ENCODE measurements at places on chromosomes 11 and 22.

DNA sequence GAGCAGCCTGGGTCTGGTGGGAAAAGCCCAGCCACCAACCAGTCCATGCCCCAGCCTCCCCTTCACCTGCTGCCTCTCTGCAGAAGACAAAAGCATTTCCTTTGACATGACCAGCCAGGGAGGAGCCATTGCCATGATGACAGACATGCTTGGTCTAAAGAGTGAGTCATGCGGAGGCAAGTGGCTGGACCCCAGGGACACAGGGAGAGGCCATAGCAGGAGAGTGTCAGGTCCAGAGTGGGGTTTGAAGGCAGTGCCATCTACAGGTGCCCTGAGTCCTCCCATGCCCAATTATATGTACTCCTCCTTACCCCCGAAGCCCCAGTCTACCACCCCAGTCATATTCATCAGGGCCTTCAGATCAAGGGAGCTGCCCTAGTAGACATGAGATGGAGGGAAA lies 67.4 kb downstream of the SCN3B start:
- no peak for DNase-seq

- no peak for DNase-seq
Observed at GRCh38 chr11:19675397-19675796, 37.2 kb upstream of the NAV2 start.

- peak; percentile 4 for DNase-seq
Observed at GRCh38 chr11:116648247-116649174, 124.3 kb downstream of the BUD13 start.

DNA sequence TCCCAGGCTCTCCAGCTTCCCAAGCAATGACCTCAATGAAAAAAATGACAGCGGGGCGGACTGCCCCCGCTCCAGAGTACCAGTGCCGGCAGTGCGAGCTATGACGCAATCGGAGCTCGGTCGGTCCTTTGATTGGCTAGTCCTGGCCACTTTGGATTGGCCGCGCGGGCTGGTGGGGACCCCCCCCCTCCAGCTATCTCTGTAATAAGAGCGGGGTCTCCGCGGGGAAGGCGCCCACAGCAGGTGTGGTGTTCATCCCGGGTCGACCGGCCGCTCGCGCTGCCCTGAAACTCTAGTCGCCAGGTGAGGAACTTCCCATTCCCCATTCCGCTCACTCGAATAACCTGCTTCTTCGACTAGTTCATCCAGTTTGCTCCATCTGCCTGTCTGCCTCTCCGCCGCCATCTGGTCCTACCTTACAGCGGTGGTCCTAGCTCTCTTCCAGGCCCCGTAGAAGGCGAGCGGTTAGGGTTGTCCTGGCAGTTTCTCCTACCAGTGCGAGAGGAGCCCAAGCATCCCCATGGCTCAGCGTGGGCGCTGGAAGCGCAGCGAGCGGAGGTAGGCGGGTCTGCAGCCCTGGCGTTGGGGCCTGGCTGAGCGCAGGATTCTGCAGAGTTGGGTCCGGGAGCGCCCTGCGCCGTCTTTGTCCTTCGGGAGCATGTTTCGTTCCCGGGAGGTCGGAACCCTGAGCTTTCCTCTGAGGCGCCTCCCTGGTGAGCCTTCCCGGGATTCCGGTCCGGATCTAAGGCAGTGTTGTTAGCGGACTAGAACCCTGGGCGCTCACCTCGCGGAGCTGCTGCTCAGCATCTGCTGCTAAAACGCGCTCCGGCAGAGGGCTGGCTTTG lies at the start of gene CALCB:
Gene CALCB, plus strand, starts transcription at position 233 of the 845 bp plus-strand sequence. CDS start 1,126 bp downstream, outside the sequence.
- DNase-seq, result no peak

DNA sequence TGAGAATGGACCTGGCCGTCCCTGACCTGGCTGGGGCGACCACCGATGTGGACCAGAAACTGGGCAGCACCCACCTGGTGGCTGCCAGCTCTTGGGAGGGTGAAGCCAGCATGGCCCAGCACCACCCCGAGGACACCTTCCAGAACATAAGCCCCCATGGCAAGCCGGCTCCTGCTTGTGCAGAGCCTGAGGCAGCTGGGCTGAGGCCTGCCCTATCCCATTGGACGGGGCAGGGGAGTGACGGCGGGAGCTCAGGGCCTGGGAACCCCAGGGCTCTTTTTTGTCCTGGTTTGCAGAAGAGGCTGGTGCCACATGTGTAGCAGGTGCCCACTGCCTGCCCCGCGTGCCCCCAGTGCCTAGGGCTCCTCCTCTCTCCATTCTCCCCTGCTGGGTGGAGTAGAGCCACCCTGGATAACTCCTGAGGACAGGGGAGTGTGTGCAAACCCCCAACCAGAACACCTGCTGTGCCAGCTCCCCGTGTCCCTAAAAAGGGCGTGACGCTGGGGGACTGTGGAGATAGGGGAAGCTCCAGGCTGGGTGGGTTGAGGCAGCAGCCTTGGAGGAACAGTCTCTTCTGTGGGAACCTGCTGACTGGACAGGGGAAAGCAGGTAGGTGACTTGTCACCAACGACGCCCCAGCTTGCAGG lies 11.9 kb downstream of the DUSP8 start:
- DNase-seq, result no peak

DNA sequence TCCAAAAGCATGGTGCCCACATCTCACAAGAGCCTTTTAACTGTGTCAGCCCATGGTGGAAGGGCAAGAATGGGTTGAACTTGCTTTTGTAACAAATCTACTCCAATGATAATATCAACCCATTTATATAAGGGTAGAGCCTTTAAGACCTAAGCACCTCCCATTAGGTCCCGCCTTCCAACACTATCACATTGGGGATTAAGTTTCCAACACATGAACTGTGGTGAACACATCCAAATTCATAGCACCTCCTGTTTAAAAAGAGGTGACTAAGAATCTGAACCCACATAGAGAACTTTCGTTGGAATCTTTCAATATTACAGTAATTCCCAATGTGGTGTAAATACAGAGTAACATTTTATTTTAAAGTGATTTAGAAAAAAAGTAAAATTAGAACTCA lies 9.2 kb upstream of the CNTF start:
- no peak for DNase-seq

- DNase-seq, result no peak
Observed at GRCh38 chr11:88246696-88247095, 71.5 kb upstream of the RAB38 start.

DNA sequence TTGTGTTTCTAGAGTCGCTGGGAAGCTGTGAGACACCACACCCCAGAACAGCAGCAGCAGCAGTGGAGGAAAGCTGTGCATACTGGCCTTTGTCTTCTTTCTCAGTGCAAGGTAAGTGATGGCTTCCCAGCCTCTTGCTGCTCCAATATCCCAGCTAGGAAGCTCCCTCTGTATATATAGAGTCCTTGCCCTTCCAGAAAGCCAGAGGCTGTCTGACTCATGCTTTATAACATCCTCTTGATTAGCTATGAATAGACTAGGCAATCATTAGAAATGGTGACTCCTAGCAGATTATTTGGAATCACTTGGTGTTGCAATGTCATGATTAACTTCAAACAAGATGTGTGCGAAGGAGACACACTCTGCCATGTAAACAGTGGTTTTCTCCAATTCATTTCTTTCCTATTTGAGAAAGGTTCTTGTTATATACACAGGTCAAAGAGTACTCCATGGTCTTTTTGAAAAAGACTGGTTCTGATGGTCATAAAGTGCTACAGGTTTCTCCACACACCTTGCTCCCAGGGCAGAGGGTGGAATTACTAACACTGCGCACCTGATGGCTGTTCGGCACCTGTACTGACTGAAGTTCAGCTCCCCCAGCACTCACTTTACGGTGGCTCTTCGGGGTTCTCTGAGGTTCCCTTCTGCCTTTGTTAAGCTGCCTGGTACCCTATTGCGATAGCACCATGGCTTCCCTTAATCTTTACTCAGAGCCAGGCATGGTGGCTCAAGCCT lies at the start of gene MMP1:
Gene MMP1, minus strand, starts transcription at position 149 of the 735 bp plus-strand sequence. Its CDS starts 68 bp downstream, at position 81.
- no peak for DNase-seq

GRCh38 chr11:94193288-94193687 lies 64.6 kb downstream of the PANX1 start:
- DNase-seq, result no peak

- no peak for DNase-seq
Observed at GRCh38 chr11:31646216-31646615, 136.6 kb downstream of the ELP4 start.

DNA sequence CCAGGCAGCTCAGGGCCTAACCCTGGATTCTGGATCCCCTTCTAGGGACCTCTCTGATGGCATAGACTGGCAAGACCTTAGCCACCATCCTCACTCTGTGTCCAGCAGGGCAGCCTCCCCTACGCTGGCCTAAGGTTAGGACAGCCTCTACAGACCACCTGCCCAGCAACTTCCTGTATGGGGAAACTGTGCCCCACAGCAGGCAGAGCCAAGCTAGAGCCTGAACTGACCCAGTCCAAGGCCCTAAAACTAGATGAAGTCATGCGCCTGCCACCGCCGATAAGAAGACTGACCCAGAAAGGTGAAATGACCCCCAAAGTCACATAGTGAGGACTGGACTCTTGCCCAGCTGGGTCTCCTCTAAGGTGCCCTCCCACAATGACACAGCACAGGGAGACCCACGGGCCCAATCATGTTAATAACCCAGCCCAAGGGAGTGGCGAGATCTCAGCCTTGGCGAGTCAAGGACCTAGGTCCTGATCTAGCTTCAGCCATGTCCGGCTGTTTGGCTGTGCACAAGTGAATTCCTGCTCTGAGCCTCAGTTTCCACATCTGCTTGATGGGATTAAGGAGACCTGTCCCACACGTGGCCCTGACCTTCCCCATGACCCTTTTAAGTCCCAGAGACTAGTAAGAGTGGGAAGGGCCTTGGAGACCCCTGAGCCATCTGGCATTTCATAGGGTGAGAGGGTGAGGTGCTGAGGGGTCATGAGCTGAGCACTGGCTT lies 17.6 kb downstream of the STARD10 start:
- DNase-seq, result no peak

GRCh38 chr11:125263268-125263790 lies 98.8 kb downstream of the PKNOX2 start:
- DNase-seq, result no peak

GRCh38 chr11:70169632-70170031 lies 33.5 kb upstream of the FADD start:
- no peak for DNase-seq

DNA sequence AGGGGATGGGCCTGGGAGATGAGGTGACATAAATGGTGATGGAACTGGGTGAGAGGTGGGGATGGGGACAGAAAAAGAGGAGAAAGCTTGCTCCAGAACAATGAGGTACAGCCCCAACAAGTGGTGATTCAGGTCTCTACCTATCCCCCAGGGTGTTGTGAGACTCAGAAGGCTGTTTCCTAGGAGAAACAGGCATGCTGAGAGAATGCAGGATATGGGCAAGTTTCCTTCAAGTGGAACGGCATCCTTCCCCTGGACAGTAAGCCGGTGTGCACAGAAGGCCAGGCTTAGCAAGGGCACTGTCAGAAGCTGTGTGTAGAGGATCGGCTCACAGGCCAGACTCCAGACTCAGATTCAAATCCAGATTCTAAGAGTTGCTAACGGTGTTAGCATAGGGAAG lies 34.1 kb upstream of the CRTAM start:
- no peak for DNase-seq

DNA sequence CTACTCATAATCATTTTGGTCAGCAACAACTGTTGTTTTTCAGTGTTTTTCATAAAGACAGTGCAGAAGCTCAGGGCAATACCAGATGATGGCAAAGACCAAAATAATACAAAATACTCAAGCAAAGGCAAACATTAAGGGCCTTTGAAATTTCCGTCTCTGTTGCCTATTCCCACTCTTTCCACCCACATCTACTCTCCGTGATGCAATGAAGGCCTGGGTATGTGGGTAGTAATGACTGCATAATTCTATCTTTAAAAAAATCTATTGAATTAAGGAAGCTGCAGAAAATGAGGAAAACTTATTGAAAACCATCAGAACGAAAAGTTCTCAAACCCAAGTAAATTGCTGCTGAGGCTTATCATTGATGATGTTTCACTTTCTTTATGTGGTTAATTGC lies 203.3 kb downstream of the MAML2 start:
- no peak for DNase-seq
